Stimulated activated CD8-positive, alpha-beta memory T cell treated with anti-CD3 and anti-CD28 coated beads, Interleukin-2, amount 100 ng/mL, for 1 hour (primary cell): ENCODE measurements at places on chromosomes 11 and 22.

GRCh38 chr11:69249311-69250185 is 44.4 kb upstream of the MYEOV start:
- DNase-seq, result no peak

DNA sequence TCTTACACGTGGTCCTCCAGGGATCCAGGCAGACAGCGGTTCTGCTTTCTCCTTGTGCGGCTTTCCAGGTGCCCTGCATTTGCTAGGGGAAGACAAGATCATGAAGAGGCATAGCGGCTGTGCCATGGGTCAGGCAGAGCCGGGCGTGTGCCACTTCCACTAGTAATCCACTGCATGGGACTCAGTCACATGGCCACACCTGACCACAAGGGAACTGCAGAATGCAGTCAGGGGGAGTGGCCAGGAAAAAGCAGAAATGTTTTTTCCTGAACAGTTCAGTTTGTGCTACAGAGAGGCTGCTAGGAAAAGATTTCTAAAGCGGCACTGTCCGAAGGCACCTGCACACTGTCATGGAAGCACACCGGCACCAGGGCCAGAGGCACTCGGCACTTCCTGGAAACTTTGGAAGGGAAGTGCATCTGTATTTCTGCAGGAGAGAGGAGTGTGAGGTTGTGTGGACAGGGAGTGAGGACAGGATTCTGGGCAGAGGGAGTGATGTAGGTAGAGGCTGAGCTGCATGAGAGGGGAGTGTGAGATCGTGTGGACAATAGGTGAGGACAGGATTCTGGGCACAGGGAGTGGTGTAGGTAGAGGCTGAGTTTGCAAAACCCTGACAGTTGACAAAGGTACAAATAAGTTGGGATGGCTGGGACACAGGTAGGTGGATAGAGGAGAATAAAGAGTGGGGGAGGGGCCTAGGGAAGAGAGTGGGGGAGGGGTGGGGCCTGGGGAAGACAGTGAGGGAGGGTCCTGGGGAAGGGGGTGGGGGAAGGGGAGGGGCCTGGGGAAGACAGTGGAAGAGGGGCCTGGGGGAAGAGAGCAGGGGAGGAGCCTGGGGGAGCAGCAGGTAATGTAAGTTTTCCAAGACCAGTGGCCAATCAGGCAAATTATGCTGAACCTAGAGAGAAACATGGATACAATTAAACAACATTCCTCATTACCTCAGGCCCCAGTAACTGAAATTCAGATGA is 1436.3 kb downstream of the TBC1D22A start:
- no peak for DNase-seq

DNA sequence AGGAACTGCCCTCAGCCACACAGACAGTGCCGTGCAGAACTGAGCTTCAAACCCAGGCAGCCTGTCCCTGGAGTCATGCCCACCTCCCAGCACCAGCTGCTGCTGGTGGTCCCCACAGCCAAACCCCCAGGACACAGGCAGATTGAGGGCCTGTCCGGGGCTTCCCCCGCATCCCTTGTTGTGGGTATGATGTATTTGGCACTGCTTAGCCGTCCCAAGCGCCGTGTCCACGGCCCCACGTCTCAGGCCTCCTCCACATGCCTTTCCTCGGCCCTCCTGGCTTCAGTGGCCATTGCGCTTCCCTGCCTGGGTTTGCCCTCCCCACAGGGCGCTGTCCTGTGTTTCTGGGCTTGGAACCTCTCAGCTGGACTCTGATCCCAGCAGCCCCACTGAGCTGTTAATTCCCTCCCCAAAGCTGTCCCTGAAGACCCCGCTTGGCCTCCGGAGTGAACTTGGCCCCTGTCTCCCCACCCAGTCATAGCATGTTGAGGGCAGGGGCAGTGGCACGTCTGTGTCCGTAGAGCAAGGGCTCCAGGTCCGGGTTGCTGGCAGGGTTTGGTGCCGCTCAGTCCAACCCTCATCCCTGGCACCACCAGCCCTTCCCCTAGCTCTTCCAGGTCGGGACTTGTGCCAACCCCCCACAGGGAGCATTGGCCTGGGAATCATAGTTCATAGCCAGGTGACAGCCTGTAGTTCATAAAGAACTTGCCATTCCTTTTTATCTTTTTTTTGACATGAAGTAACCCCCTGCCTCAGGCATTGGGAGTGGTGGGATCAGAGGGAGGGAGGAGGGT is 34.5 kb upstream of the TEF start:
- DNase-seq, result no peak

DNA sequence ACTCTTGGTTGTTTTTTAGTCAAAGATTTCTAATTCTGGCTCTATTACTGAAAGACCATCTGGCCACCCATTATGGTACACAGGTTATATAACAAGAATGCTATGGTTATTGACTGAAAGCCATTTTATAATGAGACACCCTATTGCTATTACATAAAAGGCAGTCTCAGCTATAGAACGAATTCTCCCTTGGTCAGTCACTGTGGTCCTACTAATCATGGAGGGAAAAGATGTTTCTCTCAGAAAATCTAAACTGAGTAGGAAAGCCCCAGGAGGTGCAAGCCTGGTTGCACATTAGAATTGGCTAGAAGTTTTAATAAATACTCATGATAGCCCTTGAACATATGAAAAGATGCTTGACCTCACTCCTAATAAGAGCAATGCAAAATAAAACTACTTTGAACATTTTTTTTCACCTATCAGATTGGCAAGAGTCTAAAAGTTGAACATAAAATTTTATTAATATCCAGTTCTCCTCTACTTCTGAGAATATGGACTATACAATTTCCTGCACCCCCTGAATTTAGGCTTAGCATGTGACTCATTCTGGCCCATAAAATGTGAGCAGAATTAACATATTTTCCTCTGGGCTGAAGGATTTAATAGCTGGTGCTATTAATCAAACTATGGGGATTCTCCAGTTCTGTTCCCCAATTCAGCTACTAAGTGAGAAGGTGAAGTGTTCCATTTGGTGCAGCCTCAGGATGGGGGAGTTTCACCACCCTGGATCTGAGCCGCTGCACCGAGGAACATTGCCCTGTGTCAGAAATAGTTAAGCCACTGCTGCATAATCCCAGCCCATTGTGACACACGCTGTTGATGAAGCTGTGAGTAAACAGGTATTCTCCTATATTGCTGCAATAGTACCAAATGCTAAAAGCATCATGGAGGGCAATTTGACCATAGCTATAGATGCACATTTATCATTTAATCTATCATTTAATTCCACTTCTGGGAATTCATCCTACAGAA is 11.5 kb upstream of the CRKL start:
- DNase-seq, result no peak

GRCh38 chr22:48779661-48780596 is 1047.7 kb downstream of the BRD1 start:
- no peak for DNase-seq

- DNase-seq, result no peak
Observed at GRCh38 chr22:49525801-49526535, 301.7 kb downstream of the BRD1 start.

DNA sequence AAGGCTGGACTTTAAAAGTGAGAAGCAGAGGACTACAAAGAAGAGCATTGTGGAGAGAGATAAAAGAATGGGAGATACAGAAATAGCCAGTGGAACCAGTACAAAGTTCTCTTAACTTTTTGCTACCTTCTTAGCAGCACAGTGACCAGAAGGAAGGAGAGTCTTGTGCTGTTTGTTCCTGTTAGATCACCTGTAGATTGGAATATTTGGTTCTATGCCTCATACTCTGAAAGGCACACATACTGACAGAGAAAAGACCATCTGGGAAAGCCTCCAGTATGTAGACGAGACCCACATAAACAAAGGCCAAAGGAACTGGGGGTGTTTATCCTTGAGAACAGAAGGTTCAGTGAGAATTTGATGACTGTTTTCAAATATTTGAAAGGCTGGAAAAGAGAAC is 18.7 kb downstream of the RNF141 start:
- DNase-seq, result no peak

GRCh38 chr11:45736424-45736823 is 68.5 kb upstream of the SLC35C1 start:
- DNase-seq, result no peak

GRCh38 chr11:1203505-1204271 is 19.2 kb upstream of the MUC5B start:
- no peak for DNase-seq

DNA sequence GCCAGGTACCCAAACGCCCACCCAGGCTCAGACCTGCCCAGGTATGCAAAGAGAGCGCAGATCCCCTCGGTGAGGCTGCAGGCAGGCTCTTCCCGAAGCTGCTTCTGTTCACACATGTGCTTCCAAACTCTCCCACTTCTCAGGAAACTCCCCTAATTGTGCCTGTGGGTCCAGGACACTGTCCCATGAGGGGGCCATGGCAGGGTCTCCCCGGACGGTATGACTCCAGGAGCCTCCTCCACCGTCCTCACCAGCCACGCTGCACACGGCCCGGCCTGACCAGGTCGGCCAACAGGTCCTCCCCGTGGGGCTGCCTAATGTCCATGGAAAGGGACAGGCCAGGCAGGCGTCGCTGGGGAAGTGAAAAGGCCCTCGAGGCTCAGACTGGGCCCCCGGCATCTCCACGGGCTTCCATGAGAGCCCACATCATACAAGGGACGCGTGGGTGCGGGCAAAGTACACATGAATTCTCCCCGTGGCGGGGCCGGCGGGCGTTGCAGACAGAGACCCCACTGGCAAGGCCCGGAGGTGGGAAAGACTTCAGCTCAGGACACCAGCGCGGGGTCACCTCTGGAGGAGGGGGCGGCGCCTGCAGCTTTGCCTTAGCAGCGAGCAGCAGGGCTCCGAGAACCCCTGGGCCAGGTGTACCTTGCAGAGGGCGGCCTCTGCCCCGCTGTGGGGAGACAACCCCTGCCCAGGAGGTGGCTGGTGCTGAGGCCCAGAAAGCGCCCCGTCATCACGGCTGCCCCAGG is 526.1 kb downstream of the BRD1 start:
- no peak for DNase-seq

- no peak for DNase-seq
Observed at GRCh38 chr11:12377824-12378593, 638 bp downstream of the PARVA start.

DNA sequence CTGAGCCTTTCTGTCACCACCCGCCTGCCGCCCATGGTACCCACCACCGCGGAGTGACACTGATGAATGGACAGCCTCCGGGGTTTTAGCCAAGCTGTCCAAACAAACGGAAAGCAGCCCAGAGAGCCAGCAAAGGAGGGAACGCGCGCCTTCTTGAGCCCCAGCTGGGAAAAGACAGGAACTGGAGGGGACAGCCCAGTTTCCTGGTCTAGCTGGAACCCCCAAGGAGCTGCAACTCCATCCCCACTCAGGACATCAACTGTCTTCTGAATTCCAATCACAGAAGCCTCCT is 33.7 kb downstream of the SHISAL1 start:
- DNase-seq, result no peak

- no peak for DNase-seq
Observed at GRCh38 chr11:92257536-92257935, 32.9 kb downstream of the FAT3 start.

GRCh38 chr22:49153921-49154320 is 673.8 kb downstream of the BRD1 start:
- no peak for DNase-seq

DNA sequence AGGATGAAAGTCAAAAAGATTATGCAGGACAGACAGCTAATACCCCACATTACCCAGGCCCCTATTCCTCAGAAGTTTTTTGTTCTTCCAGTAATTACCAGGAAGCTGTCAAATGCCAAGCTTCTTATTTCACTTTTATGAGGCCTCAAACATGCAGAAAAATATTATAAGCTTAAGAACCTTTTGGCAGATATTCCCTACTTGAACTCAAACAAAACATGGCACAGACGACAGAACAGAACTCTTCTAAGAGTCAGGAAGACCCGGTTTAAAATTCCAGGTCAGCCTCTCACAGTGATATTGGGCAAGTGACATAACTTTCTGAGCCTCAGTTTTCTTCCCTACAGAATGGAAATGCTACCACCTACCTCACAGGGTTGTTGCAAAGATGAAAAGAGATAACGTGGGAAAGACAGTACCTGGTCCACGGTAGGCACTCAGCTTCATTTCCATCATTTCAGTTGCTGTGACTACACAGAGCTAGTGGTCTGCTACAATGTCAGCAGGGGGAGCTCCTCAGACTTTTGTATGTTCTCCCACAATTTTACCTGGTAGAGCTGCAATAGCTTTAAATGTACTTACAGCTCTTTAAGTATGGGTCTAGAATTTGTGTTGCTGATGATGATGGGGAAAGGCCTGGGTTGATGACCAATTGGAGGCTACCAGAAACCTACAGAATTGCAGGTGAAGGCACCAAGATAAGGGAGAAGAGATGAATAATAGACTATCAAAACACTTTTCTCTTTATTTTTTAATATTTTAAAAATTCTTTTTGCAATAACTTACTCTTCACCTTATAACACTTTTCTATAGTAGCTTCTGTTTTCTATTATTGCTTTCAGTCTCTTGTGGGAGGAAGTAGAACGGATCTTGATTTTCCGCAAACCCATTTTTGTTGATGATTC is 98.3 kb upstream of the CHRM4 start:
- peak; percentile 1 for DNase-seq

- no peak for DNase-seq
Observed at GRCh38 chr22:46604306-46604690, 15.9 kb upstream of the GRAMD4 start.

GRCh38 chr11:6876325-6876724 is at the start of gene OR10A4:
TSS of gene OR10A4 (plus strand) at chr11:6876625. CDS start at chr11:6876648, 23 bp downstream.
- no peak for DNase-seq

DNA sequence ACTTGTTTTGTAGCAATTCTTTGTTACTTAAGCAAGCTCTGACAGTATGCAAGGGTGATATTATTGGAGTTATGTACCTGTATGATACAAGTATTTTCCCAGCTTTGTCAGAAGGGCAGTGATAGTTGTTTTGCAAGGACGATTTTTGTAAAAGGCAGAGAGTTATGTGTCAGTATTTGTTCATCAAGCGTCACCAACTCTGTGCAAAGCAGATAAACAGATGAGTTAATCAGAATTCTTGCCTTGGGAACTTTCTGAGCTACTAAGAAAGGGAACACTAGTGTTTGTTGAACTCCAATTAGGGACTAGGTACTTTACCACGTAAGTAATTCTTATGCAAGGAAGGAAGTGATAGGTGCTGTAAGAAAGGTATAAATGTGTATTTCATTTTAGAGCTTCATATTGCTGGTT is 1.4 kb downstream of the USP47 start:
- no peak for DNase-seq

DNA sequence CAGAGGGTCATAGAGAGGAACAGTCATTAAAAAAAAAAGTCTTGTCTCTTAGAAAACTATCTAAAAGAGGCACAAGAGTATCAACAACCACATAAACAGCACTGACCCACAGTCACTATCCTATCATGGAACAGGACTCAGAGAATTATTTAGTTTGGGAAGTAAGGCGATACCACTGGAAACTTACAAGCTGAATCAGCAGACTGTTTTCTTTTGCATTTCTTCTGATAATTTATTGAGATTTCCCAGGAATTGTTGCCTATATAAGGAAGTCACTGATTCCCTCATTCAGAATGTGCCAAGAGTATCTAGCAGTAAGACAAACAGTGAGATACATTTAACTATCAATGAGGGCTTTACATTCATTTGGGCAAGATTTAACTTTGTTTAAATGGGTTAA is 304.1 kb downstream of the GUCY1A2 start:
- no peak for DNase-seq

GRCh38 chr11:70954471-70954870 is 297.9 kb downstream of the SHANK2 start:
- no peak for DNase-seq

- no peak for DNase-seq
Observed at GRCh38 chr22:49281467-49282340, 546.0 kb downstream of the BRD1 start.

- no peak for DNase-seq
Observed at GRCh38 chr11:31652528-31652927, 143.0 kb downstream of the ELP4 start.
